Renal cortical epithelial cell (primary cell): ENCODE measurements at places on chromosomes 1 and 21. TPM values are rescaled to one million over a fixed set of nuclear protein-coding genes. Genes with fewer than 3 reads are reported as not detected.

Gene AIDA
- total RNA-seq: 65.3 and 122 TPM in 2 replicates

DNA sequence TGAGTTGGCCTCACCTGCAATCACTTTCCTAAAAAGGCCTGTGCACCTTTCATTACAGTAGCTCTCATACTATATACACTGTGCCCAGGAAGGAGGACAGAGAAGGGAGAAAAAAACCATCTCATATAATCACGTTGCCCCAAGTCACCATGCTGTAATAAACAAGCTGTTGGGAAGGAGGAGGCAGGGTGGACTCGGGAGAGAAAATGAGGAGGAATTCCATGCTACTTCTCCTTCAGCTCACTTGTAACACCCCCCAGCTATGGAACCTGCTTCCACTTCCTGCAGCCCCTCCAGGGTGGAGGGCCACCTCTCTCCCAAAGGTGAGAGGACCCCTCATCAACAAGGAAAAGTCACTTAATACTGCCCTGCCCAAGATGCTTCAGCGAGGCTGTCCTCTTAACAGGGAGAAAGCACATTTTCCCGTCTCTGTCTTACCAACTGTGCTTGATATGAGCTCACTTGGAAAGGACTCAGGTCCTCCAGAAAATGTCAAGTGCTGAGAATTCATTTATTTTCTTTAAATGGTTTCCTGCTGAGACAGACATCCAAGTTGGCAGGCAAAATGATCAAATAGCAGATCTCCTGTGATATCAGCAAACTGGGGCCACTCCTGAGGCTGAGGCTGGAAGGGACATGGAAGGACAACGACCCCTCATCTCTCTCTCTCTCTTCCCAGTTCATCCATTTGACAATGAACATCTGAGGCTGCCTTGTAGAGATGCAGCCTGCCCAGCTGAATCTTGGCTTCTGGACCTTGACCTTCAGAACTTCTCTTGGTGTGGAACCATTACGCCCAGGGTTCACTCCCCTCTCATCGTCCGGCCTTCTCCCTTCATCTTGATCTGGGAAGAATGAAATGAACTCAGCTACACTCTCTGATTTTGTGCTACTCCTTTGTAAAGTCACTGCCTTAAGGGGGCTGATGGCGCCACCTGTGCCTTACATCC lies 54.0 kb downstream of the CAPN9 start:
- no peak for DNase-seq

- no peak for DNase-seq
Observed at GRCh38 chr1:199920635-199921034, 106.9 kb upstream of the NR5A2 start.

DNA sequence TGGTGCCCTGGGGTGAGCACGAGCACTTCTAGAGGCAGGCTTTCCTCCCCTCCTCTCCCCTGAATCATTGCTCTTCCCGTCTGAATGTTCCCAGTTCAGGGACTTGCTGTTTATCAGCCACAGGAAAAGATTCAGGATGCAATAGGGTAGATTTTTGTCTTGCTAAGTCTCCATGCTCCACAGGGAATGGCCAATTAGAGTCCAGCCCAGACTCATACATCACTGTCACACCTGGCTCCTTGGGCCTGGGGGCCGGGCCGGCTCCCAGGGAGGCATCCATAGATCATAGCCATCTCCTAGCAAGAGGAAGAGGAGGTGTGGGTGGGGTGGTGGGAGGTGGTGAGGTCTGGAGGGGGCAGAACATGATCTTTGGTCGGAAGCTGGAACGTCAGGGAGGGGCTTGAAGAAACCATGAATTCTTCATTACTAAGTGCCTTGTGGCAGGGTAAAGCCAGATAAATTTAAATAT lies 83.4 kb downstream of the LRRN2 start:
- no peak for DNase-seq

Gene KLHDC7A
- total RNA-seq: 5.2 and 28.3 TPM in 2 replicates

GRCh38 chr1:25130895-25131294 lies 101.4 kb downstream of the SYF2 start:
- no peak for DNase-seq
